ENCODE measurements at places on chromosomes 6 and 20. TPM values are rescaled to one million over a fixed set of nuclear protein-coding genes. Genes with fewer than 3 reads are reported as not detected.

The CYP39A1 gene
- not detected for total RNA-seq

The HLA-DMB gene
- total RNA-seq, result not detected

The TPD52L1 gene
- 64.7 TPM for total RNA-seq

The CCN6 gene
- total RNA-seq, result not detected

The MYB gene
- total RNA-seq, result 4.0 TPM
